ENCODE measurements at places on chromosomes 13 and 19.

- no peak for DNase-seq
Observed at GRCh38 chr19:17320435-17320834, 11.1 kb downstream of the DDA1 start.

GRCh38 chr19:54439174-54439851 lies 9.7 kb upstream of the LENG8 start:
- no peak for DNase-seq

DNA sequence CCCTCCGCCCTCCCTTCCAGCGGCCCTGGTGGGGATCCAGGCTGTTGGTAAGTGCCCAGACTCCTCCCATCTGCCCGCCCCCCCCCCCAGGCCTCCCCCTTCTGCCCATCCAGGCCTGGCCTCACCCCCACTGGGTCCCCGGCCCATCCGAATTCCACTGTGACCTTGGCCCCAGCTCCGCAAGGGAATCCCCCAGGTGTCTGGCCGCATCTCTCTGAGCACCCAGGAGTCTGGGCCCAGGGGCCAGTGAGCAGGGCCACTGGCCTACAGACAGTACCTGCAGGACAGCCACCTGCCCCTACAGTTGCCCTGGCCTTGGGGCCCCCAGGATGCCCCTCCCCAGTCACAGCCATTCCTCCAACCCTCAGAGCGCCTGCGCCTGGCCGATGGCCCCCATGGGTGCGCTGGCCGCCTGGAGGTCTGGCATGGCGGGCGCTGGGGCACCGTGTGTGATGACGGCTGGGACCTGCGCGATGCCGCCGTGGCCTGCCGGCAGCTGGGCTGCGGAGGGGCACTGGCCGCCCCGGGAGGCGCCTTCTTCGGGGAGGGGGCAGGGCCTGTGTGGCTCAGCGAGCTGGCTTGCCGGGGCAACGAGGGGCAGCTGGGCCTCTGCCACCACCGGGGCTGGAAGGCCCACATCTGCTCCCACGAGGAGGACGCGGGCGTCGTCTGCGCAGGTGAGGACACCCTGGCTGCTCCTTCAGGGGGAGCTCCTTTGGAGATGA lies 912 bp downstream of the SSC5D start:
- no peak for DNase-seq

DNA sequence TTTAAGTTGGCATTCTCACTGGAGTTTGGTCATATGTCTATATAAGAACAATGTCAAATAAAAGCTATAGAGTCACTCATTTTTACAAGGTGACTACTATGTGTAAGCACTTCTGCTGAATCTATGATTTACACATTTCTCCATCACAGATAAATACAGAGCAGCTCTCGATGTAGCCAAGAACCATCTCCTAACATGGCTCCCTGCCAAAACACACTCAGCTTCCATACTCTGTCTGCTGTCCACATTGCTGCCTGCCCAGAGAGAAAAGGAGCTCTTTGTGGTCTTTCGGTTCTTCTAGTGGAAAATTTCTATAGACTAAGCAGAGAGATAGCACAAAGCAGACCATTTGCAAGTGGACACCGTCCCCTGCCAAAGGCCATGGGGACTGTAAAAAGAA lies 190.9 kb upstream of the KLF12 start:
- DNase-seq, result peak; percentile 26

DNA sequence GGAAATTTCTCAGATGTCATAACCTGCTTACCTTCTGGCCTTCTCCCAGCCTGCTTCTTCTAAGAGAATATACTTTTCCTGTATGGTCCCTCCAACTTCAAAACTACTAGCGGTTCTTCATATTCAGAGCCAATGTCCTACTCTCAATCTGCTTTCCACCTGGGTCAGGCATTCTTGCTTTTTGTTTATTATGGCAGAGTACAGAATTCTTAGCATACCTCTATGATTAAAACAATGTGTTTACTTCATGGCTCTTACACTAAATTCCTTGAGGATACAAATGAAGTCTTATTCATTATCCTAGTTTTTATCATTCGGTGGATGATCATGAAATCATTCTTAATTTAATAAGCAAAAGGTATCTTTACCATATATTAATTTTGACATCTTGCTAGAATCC lies 484.2 kb upstream of the SLITRK1 start:
- DNase-seq, result no peak

DNA sequence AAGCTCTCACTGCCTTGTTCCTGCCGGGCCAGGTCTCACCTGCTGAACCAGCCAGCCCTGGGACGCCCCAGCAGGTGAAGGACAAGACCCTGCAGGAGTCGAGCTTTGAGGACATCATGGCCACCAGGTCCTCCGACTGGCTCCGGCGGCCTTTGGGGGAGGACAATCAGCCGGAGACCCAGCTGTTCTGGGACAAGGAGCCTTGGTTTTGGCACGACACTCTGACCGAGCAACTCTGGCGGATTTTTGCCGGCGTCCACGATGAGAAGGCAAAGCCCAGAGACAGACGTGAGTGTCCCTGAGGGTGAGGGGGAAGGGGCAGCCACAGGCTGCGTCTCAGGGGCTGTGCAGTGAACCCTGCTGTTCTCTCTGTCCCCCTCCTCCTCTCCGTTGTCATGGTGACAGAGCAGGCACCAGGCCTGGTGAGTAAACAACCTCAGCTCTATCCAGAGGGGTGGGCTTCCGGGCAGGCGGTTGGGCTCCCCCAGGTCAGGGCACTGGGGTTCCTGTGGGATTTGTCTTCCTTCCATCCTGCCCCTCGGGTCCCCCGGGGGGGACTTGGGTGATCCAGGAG lies 9.7 kb downstream of the TLE6 start:
- no peak for DNase-seq

- no peak for DNase-seq
Observed at GRCh38 chr13:73880365-73880764, 253.8 kb downstream of the KLF12 start.

GRCh38 chr19:40801426-40802299 lies 2.7 kb downstream of the EGLN2 start:
- no peak for DNase-seq

- no peak for DNase-seq
Observed at GRCh38 chr19:42563352-42564210, 31.1 kb downstream of the CEACAM8 start.

DNA sequence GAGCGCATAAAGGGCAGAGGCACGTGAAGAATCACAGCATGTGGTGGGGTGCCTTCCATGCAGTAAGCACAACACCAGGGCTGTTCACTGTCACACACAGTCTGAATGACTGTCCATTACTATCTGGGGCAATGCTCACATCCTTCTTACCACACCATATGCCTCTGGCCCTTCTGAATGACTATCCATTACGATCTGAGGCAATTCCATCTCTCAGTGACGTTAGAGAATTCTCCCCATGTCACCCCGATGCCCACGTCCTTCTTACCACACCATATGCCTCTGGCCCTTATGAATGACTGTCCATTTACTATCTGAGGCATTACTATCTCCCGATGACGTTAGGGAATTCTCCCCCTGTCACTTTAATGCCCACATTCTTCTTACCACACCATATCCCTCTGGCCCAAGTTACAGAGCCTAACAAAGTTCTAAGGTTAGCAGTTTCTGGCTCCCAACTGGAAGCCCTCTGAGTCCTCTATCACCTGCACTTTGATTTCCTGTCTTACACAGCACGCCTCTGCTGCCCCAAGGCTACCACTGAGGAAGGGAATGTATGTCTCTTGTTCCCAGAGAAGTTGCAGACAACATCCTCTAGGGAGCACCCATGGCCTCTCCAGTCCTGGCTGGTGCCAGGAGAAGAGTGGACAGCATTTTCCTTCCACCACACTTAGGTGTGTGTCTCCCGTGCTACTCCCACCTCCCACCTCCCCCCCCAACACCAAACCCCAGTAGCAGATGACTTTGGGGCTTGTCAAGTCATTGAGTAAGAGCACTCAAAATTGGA lies 154.8 kb downstream of the COG6 start:
- no peak for DNase-seq

GRCh38 chr19:54266133-54266532 lies 9.1 kb upstream of the LILRB5 start:
- peak; percentile 4 for DNase-seq

DNA sequence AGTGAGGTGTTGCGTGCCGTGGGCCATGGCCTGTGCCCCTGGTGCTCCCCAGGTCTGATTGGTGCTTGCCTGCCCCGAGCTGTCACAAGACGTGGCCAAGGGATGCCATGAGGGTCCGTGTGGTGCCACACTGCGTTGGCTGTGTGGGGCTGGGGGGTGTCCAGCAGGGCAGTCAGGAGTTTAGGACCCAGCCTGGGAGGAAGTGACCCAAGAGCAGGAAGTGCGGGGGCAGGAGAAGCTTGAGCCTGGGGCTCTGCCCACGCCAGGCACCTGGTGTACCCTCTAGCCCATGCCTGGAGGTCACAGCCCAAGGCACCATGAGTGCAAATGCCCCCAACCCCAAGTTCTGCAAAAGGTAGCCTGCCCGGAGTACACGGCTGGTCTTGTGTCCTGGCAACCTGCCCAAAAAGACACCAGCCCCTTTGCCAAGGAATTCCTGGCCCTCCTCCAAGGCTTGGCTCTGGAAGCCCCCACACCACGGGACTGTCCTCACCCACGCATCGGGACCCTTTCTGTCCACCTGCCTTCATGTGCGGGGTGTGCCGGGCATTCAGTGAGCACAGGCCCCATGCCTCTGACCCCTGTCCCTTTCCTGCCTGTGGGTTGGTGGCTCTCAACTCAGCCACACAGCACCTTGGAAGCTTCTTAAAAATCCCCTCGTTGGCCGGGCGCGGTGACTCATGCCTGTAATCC lies 24.9 kb downstream of the MPND start:
- no peak for DNase-seq

DNA sequence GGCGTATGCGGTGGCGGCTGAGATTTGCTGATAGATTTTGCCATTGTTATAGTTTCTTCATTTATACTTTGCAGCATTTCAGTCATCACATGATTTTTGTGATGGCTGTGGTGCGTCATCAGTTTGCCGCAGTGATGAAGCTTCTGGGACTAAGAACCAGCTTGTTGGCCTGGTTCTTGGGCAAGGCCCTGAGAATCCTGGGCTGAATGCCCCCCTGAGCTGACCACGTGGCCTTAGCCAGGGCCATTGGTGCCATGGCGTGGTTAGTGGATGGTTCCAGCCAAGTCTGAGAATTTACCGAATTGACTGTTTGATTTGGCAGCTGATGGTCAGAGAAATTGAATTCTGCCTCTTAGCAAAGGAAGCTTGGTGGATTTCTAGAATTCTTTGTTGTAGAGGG lies 17.8 kb downstream of the GATAD2A start:
- no peak for DNase-seq

- DNase-seq, result no peak
Observed at GRCh38 chr13:20461860-20462532, 63.7 kb downstream of the CRYL1 start.

- DNase-seq, result no peak
Observed at GRCh38 chr13:40758811-40759210, 12.2 kb downstream of the MRPS31 start.

GRCh38 chr19:3977242-3978143 lies 6.6 kb upstream of the DAPK3 start:
- no peak for DNase-seq
